ENCODE measurements at places on chromosomes 12 and 14. TPM values are rescaled to one million over a fixed set of nuclear protein-coding genes. Genes with fewer than 3 reads are reported as not detected.

SMIM41 gene
- 0.96 TPM for polyA plus RNA-seq

C14orf39 gene
- polyA plus RNA-seq = 0.43 TPM

TCL1A gene
- polyA plus RNA-seq = 2.2 TPM

TPH2 gene
- polyA plus RNA-seq = not detected

WSB2 gene
- polyA plus RNA-seq = 52.8 TPM
